ENCODE measurements at places on chromosomes 5 and 9. TPM values are rescaled to one million over a fixed set of nuclear protein-coding genes. Genes with fewer than 3 reads are reported as not detected.

Gene WNT8A
- total RNA-seq, result not detected

Gene PKD2L2
- total RNA-seq, result not detected

Gene FOXD4L6
- total RNA-seq, result not detected

Gene GLRA1
- not detected for total RNA-seq

Gene DIPK1B
- total RNA-seq, result 10.1 TPM

Gene BHMT
- not detected for total RNA-seq

Gene DAB2
- total RNA-seq, result 9.0 TPM

Gene MYMK
- total RNA-seq, result not detected

Gene FAM163B
- not detected for total RNA-seq

Gene RFK
- total RNA-seq, result 49.5 TPM

Gene C5orf52
- not detected for total RNA-seq

Gene GFM2
- 26.0 TPM for total RNA-seq

Gene CBY3
- not detected for total RNA-seq

Gene SLC38A9
- 23.6 TPM for total RNA-seq

Gene DDX31
- total RNA-seq, result 26.7 TPM

Gene OR13C9
- not detected for total RNA-seq

Gene TRPM3
- not detected for total RNA-seq

Gene ZNF462
- 4.3 TPM for total RNA-seq

Gene FAM114A2
- total RNA-seq, result 9.0 TPM

Gene ZNF300
- 2.3 TPM for total RNA-seq

Gene AIF1L
- 1.6 TPM for total RNA-seq

Gene JMY
- 2.8 TPM for total RNA-seq

Gene KCTD16
- 0.05 TPM for total RNA-seq

Gene TMC1
- total RNA-seq, result not detected

Gene MYOT
- not detected for total RNA-seq

Measured in A549 treated with CORT108297 at 1 μM for 4 hours (cell line).